ENCODE measurements at places on chromosomes 16 and 17.
A peak's percentile ranks its signal among the peaks of the same experiment; 100 is the strongest.

- no peak for DNase-seq
Observed at GRCh38 chr16:471353-472198, 46.1 kb downstream of the RAB11FIP3 start.

GRCh38 chr17:61459939-61460718, 7.9 kb downstream of the TBX4 start:
- DNase-seq, result no peak

DNA sequence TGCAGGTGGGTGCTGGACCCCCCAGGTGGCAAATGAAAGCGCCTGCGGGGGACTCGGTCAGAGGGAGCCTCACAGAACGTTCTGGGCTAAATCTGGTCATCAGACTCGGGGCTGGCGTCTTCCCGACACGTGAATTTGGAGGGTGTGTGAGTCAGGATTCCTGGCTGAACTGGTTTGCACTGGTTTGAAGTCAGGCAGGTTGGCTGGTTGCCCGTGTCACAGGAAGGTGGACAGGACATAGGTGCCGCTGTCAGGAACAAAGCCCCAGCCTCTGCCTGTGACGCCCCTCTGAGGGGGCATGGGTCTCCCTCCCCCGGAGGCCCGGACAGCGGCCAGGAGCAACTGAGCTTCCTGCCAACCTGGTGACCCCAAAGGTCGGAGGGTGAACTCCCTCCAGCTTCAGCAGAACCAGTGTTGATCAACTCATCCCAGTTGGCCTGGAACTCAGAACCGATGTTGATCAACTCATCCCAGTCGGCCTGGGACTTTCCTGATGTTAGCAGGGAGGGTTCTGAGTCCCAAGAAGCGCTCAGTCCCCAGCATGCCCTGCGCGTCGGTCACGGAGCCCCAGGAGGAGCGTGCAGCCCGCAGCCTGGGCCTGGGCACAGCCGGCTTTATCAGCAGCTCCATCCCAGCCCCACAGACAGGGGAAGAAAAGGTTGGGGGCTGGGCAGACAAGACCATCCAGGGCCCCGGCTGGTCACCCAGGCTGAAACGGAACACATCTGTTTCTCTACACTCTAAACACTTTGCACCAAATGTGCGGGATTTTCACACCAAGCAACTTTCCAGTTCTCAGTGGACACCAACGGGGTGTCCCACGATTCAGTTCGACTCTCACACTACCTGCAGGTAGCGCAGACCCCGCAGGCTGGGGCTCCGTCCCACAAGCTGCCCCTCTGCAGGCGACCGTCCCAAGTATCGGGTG, 14.4 kb upstream of the METRNL start:
- DNase-seq, result peak; percentile 1

DNA sequence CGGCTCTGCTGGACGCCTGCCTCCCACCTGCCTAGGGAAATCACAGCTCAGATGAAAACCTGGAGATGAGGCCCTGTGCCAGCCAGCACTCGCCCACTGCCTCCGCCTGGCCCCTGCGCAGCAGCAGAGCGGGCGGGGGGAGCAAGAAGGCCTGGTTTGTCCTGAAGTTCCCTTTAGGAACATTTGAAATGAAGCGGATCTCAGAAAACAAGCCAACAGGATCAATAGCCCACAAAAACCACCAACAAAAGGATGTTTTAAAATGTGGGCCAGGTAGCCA, 48.0 kb downstream of the RBFOX3 start:
- no peak for DNase-seq

GRCh38 chr17:7222972-7223292, 3.2 kb downstream of the ACADVL start:
- no peak for DNase-seq

- DNase-seq, result peak; percentile 13
Observed at GRCh38 chr16:75326333-75326732, 74.9 kb upstream of the BCAR1 start.

DNA sequence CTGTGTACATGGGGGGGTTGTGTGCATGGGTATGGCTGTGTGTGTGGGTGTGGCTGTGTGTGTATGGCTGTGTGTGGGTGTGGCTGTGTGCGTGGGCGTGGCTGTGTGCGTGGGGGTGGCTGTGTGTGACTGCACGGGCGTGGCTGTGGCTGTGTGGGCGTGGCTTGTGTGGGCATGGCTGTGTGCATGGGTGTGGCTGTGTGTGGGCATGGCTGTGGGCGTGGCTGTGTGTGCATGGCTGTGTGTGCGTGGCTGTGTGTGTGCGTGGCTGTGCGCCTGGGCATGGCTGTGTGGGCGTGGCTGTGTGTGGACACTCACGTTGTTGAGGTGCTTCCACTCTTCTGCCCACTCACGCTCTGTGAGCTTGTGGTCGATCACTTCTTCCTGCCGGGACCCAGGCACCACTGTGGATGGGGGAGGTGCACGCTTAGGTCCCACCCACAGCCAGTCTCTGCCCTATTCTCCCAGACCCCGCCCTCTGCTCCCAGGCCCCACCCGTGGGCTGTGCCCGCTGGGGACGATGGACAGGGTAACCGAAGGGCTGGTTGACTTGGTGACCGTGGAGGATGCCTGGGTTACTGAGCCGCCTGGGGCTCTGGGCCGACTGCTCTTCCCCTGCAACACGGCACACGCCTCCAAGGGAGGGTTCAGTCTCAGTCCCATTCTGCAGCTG, 16.0 kb upstream of the PABPN1L start:
- DNase-seq, result no peak

All from CD4-positive, alpha-beta T cell (primary cell).